NCI-H187 treated with DMSO at 0.1 percent for 48 hours (cell line): ENCODE measurements at places on chromosomes 2 and 18.

GRCh38 chr2:172377408-172377807, 50.0 kb upstream of the ITGA6 start:
- DNase-seq = no peak

DNA sequence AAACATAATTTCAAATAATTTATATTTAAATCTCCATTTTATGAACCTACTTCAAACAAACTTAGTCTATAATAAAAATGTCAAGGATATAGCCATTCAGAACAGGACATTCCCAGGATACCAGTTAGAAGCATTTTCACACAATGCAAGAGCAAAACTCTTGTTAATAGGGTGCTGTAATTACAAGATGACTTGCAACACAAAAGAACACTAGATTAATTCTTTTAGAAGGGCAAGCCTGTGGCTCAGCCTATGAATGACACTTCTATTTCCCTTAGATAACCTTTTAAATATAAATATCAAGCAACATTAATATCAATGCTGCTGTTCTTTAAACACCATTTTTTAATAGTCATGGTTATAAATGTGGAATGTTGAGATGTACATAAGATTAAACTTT, 157.9 kb upstream of the SCN7A start:
- DNase-seq = no peak

GRCh38 chr2:234829074-234829455, 122.8 kb upstream of the SH3BP4 start:
- no peak for DNase-seq

DNA sequence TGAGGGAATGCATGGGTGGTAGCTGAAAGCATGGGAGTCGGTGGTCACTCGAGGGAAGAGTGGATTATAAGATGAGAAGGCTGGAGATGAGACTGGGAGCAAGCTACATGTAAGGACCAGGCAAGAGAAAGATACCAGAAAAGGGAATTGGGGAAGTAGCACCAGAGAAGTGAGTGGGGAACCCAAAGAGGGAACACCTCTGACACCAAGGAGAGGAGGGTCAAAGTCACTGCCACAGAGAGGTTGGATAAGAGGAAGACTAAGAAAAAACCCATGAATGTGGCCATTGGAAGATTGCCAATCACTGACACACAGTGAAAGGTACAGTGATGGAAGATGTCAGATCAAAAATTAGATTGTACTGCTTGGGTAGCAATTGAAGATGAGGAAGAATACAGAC, 473.9 kb downstream of the BCL11A start:
- no peak for DNase-seq

- DNase-seq = no peak
Observed at GRCh38 chr2:46230115-46230571, 67.1 kb upstream of the EPAS1 start.
